Stimulated activated CD8-positive, alpha-beta memory T cell treated with anti-CD3 and anti-CD28 coated beads, Interleukin-15, amount 100 ng/mL, for 4 hours (primary cell): ENCODE measurements at places on chromosomes 4 and X.

GRCh38 chr4:84366161-84366560 is 132.9 kb downstream of the NKX6-1 start:
- DNase-seq: no peak

- no peak for DNase-seq
Measured at GRCh38 chr4:168888715-168889215, 121.3 kb downstream of the CBR4 start.

GRCh38 chr4:184250795-184251669 is 33.4 kb upstream of the ENPP6 start:
- DNase-seq: no peak

DNA sequence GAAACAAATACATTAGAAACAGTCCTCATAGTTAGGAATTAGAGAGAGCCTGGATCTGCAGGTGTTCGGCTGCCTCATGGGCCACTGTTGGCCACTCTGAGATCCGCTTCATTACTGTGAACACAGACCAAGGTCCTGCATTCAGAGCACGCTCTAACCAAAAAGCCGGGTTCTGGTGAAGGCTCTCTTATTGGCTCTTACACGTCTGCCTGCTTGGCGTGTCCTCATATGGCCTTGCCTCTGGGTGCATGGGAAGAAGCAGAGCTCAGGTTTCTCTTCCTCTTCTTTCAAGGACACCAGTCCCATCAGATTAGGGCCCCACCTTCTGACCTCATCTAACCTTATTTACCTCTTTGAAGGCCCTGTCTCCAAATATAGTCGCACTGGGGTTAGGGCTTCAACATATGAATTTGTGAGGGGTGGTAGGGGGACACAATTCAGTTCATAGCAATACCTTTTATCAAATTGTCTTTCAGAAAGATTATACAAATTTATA is 37.1 kb upstream of the ELF2 start:
- no peak for DNase-seq

GRCh38 chr4:602559-602942 is 22.8 kb upstream of the PDE6B start:
- DNase-seq: no peak

- no peak for DNase-seq
Measured at GRCh38 chr4:5973486-5974220, 44.6 kb downstream of the C4orf50 start.

DNA sequence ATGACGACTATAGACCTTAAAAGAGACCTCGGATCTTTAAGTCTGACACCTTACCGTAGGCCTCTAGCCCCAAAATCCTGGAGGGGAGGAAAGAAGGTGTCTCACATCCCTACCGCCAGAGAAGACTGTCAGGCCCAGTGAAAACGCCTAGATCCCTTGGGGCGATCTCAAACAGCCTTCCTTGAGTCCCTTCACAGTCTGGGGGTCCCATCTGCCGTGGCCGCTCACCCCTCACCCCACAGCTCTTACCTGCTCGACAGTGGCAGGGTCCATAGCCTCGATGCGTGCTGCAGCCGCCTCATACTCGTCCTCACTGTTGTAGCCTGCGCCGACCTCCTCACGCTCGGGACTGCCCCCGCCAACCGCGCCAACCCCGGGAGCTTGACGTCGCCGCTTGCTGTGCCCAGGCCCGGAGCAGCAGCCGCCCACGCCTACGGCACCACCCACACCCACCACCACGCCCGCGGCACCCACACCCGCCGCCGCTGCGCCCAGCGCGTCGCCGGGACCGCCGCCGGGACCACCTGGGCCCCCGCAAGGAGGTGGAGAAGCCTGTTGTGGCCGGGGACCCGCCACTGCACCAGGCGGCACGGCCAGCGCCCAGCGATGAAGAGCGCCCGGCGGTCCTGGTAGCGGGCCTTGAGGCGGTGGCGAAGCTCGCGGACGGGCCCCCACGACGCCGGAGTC is 536 bp downstream of the OTUD5 start:
- DNase-seq: peak; percentile 50

GRCh38 chrX:154368630-154369448 is 5.6 kb downstream of the FLNA start:
- DNase-seq: peak; percentile 93

DNA sequence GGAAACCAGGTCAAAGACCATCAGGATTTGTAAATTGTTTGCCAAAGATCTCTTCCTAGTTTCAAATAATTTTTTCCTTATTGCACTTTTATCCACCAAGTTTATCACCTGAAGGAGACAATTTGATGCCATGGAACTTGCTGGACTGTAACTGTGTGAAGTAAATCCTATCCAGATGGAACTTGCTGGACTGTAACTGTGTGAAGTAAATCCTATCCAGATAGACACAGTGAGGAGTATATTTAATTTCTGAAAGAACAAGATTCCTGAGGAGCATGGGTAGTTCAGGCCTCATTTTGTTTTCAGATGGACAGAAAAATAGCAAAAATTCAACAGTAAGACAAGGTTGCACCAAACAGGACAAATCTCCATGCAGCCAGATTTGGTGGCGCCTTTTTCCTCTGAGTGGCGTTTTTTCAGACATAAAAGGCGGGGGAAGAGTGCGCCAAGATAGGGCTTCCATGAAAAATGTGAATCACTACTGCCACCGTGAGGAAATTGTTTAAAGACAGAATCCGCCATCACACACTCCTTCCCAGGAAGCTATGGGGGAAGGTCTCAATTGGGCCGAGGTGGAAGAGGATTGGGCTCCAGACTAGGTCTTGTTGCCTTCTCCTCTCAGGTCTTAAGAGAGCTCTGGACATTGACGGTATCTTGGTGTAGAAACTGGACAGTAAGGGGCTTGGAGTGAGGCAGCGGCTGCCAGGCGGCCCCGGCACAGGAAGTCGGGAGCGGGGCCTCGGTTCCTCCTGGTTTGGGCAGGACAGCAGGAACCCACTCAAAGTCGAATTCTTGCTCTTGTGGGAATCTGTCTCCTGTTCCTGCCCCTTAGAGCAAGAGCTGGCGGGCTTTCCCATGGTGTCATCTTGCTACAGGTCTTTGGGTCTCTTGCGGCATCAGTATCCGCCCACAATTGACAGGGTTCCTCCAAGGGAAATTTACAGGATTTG is 234.7 kb downstream of the OR13H1 start:
- DNase-seq: no peak

GRCh38 chrX:100976211-100976610 is 6.7 kb downstream of the ARL13A start:
- no peak for DNase-seq

GRCh38 chrX:103628386-103629317 is at the start of gene TCEAL1:
TCEAL1 (plus strand) TSS chrX:103628975; CDS start chrX:103629917, 942 bp downstream.
- no peak for DNase-seq

GRCh38 chrX:15511563-15511962 is 11.0 kb downstream of the BMX start:
- DNase-seq: no peak

- DNase-seq: no peak
Measured at GRCh38 chrX:118182681-118183080, 66.1 kb upstream of the KLHL13 start.

- no peak for DNase-seq
Measured at GRCh38 chr4:7758476-7758875, 181.2 kb downstream of the AFAP1 start.

DNA sequence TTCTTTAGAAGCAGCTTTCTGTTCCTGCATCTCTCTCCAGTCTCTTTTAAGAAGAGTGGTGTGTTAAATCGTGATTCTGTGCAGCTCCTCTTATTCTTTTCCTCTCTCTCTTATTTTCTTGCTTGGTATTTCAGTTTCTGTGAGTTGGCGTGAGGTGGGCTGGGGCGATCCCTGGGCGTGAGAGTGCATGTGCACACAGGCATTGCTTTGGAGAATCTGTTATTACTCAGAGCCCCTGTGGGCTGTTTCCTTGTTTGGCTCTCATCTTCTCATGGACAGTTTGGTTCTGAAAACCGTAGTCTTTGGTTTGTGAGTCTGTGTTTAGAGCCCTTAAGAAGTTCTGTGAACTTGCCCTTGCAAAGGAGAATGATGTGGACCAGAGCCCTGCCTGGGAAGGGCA is 97.2 kb upstream of the CLNK start:
- DNase-seq: no peak

DNA sequence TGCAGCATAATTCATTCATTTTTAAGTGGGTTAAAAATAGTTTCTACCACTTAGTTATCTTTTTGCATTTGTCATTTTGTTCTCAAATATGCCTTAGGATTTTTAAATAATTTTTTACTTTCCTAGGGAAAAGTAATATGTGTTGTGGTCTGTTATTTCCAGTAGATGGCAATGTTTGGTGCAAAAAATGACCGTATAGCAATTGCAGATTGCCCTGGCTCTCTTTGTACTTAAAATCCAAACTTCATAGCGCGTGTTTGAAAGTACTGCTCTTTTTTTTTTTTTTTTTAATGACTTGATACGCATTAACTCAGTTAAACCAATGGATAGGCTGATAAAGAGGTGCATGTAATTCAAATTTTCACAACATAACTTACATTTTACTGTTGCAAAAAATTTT is 74.4 kb upstream of the RBMX start:
- DNase-seq: no peak

GRCh38 chr4:156971676-156972378 is at the start of gene PDGFC:
PDGFC (minus strand) TSS chr4:156971799; CDS start chr4:156970903, 896 bp downstream.
- no peak for DNase-seq
